ENCODE measurements at places on chromosomes 12 and 14.

- DNase-seq: no peak
These were observed 34.4 kb downstream of the PPP1R36 start for GRCh38 chr14:64584190-64584589.

DNA sequence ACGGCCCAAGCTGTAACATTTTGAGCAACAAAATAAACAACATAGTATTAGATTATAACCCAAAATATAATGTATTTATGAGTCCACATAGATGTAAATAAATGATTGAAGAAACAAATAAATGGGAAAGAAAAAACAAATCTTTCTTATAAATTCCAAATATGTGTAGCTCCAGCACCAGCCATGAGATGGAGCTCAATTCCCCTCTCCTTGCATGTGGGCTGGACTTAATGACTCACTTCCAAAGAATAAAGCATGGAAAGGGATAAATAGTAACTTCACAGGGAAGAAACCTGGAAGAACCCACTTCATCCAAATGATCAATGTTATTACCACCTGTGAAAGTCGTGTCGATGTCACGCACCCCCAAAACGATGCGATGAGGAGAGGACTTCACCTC lies 158.8 kb downstream of the RPAP3 start:
- DNase-seq: no peak

- DNase-seq: no peak
These were observed 2.8 kb downstream of the TBX5 start for GRCh38 chr12:114403011-114403689.

GRCh38 chr14:103543140-103543539 lies 14.1 kb downstream of the TRMT61A start:
- DNase-seq: no peak

DNA sequence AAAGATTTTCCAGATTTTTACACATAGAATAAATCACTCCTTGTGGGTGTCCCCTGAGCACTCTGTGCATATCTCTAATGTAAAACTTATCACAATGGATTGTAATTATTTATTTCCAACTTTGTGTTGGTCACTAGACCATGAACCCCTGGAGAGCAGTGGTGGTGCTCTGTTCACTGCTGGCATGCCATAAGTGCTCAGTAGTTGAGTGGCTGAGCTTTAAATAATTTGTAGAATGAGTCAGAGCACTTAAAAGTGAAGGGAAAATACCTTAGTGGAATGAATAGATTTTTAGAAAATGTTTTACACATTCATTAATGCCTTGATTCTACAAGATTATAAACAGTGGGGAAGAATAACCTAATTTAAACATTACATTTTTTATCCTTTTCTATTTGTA lies 6.3 kb downstream of the MGAT4C start:
- no peak for DNase-seq

DNA sequence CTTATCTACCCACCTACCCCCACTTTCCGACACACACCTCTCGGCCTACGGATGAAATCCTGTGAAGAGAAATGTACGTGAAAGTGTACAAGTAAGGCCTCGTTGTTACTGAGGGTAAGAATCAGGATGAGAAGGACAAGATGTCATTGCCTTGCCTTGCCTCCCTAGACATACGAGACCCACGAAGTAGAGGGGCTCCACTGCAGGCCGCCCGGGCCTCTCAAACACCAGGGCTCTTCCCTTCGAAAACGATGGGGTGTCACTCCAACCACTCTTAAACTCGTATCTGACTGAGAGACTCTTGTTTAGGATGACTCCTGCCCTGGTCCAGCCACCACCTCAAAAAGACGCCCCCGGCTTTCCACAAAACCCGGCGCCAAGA lies 498 bp downstream of the RACGAP1 start:
- DNase-seq: no peak

DNA sequence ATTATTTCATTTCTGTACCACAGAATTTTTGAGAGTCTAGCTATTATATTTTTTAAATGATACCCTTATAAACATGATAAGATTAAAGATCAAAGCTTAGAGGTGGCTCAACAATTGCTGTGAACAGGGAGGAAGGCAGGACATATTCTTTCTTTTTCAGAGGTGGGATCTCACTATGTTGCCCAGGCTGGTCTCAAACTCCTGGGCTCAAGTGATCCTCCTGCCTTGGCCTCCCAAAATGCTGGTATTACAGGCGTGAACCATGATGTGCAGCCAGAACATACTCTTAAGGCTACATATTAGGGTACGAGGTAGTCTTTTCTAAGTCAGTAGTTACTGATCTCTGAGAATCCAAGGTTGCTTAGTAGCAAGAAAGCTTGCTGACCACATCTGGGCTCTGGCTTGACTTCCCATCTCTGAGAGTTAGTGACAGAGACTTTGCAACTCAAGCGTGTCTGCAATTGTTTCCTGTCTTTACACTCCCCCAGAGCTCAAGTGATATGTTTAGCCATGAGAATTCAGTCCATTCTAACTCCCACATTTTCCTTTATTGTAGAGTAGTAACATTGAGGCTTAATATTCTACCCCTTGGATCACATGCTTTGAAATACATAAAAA lies 8.6 kb downstream of the RAB5B start:
- DNase-seq: no peak

- no peak for DNase-seq
These were observed 324.4 kb downstream of the PAWR start for GRCh38 chr12:79366374-79366773.

GRCh38 chr14:94126419-94126677 lies 3.1 kb downstream of the IFI27L2 start:
- no peak for DNase-seq
